Suppressor macrophage treated with lipopolysaccharide for 4 hours (primary cell): ENCODE measurements at places on chromosomes 7 and 10.

GRCh38 chr7:5692845-5693278, 88.6 kb downstream of the RNF216 start:
- DNase-seq: no peak

DNA sequence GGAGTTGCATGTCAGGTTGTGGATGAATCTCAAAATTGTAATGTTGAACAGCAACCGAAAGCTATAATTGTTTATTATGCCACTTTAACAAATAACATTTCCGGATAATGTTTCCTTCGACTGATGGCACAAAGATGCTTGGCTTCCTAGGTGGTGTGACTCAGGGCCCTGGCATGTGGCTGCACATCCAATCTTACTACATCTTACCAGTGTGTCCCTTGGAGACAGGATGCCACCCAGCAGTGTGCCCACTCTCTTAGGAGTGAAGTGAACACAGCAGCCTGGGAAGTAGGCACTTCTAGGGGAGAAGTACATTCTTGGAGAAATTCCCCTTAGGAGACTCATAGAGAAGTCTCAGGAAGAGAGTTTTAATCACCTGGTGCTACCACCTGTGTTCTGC, 33.0 kb upstream of the GPR26 start:
- no peak for DNase-seq

GRCh38 chr10:90712529-90712928, 145.3 kb downstream of the HTR7 start:
- DNase-seq: no peak

DNA sequence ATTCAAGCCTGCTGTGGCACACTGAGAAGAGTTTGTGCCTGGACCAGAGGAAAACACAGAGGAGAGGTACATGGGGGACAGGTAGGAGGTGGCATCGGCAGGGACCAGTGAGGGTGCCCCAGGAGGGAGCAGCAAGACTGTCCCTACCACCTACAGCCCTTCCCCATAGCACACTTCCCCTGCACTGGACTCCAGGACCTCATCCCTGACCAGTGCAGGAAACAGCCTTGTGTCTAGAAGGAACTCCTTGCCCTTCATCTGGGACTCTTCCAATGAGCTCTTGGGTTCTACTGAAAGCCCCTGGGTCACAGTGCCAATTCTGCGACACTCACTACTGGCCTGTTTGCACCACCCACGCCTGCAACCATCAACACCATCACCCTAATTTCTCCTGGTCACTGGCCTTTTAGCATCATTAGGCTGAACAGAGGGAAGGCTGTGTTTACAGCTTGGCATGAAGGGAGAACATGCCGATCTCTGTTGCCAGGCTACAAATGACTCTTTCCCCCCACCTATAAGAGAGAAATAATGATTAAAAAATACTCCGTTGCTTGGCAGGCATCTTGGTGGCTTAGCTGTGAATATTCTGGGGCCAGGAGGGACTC, 371.9 kb upstream of the ZMIZ1 start:
- DNase-seq: no peak

DNA sequence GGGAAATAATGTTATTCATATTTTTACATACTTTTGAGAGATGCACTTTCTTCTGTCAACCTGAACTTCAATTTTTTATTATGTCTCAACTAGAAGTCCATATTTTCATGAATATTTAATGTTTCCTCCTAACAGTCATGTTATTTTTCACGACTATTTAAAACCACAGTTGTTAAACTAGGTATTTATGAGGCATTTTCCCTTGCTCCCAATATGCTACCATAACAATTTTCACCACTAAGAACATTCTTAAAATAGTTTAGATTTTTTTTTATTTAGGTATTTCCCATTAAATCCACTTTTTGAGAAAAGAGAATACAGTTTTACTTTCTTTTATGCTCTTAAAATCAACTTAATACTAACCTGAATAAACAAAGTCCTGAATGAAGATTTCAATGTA, 89.4 kb downstream of the JAZF1 start:
- DNase-seq: no peak

GRCh38 chr10:17665747-17666146, 21.8 kb downstream of the STAM start:
- peak; percentile 89 for DNase-seq

DNA sequence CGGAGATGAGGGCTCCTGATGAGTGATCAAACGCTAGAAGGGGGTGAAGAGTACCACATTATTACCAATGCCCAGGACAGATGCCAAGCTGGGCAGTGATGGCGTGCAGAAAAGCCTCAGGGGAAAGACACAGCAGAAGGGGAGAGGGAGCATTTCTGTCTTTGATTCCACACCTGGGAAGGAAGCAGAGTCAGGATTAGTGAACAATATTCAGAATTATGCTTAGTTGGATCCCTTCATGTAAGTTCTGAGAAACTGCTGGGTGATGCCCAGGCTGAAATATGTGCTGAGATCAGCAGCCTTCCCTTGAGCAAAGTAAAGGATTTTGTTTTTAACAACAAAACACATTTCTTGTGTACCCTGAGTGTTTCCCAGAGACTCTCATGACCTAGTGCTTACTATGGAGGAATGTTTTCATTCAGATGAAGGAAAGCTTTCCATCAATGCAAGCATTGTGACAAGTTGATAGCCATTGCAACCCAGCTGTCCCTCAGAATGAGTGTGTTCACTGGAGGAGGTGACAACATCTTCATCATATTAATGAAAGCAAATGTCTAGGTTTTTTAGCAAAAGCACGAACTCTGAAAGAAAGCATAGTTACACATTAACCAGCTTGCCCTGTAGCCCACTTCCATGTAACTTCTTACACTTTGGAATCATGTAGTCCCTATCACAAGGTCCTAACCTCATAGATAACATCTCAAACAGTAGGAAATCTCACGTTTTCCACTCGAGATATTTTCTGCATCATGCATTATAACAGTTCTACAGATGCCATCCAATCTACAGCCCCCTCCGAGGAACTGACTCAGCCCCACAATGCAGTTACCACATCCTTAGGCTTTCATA, 23.8 kb upstream of the AKR1C1 start:
- DNase-seq: no peak

DNA sequence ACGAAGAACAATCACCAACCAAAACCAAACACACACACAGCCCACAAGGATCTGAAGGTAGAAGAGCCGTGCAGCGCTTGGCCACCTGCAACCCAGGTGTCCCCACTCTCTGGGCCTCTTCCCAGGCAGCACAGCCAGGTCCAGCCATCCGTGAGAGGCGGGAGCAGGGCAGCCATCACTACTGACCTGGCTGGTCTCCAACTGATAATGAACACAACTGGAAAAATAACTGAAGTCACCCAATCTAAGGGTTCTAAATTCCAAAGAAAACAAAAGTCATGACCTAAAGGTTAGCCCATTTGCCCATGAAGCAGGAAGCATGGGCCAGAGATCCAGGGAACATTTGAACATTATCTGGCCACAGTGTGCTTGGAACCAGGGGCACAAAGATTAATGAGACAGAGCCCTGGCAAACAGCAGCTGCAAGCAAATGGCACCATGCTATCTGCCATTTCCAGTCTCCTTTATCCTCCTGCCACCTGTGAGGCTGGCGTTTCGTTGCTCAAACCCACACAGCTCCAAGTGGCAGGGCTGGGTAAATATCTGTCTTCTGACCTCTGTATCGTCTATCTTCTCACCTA, 207.9 kb downstream of the TNS3 start:
- no peak for DNase-seq
